ENCODE measurements at places on chromosomes 5 and 9.
A peak's percentile ranks its signal among the peaks of the same experiment; 100 is the strongest.

DNA sequence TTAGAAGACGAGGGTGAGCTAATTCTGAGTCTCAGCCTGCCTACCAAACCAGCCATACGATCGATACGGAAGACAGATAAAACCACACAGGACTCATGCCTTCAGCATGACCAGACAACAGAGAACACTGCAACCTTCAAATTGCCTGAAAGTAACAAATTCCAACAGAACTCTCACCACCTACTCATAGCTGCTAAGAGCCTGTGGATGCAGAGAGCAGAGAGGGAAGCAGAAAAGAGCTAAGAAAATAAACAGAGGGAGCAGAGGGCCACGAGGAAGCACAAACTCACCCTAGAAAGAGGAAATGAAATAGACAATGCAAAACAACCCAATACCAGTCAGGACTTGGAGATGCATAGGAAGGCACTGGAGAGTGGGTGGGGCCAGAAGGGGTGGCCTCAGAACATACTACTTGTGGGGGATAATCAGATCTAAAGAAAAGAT, 86.7 kb upstream of the TAS2R1 start:
- no peak for DNase-seq

DNA sequence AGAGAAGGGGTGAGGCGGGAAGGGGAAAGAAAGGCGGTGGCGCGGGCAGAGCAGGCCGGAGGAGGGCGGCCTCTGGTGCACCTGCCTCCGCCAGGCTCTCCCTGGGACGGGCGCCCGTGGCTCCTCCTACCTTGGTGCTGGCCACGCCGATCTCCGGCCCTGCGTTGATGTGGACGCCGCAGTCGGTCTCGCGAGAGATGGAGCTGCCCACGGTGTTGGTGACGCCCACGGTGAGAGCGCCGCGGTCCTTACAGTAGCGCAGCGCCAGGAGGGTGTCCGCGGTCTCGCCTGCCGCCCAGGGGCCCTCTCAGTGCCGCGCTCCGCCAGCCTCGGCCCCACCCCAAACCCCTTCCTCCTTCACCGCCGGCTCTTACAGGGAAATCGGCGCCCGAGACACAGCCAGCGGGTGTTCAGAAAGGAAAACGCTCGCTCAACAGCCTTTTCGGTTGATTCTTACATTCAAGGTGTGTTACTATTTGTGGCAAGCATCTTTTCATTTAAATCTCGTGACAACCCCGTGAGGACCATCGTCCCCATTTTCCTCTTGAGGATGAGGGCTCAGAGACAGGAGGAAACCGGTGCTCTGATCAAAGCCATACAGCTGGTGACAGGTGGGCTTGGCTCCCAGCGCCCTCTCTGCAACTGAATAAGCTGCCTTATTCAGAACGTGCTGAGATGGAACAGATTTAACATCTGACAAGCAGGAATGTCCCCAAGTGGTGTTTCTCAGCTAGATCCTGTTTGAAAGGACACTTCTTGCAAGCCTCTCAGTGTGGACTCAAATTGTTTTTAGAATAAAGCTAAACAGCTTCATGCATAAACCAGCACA, 22.0 kb upstream of the MAPK9 start:
- DNase-seq = no peak

GRCh38 chr9:79256691-79257213, 315.0 kb upstream of the TLE4 start:
- no peak for DNase-seq

GRCh38 chr5:68739752-68740151, 354.1 kb upstream of the SLC30A5 start:
- no peak for DNase-seq

DNA sequence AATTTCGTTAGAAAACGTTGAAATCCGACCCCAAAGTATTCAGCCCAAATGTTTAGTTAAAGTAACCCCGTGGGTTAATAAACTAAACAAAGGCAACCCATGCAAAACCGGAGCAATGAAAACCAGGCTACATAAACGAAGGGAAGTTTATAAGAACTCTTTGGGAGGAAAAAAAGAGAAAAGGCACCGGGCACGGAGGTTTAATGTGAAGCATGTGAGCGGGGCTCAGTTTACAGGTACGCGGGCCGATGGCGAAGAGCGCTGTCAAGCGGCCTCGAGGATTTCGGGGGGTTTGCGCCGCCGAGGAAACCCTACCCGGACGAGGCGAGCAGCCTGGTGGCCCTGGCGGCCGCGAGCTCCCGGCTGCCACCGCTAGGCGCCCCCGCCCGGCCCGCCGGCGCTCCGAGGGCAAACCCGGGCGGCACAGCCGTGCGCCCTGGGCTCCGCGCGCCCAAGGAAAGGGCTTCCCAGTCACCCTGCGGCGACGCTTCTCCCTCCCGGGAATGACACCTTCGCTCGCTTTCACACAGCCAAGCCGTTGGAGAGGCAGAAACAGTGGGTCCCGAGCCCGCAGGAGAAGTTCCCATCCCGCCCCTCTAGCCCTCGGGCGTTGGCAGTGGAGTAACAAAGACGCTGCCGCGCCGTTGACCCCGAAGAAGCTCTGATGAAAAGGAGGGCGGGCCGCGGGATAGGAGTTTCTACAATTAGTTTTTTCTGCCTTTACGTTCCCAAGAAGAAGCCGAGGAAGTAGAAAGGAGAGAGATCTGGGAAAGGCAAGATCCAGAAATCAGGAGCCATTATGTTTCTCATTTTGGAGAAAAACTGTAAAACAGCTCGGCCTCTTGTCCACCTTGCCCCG, 126.0 kb downstream of the TMEM174 start:
- DNase-seq = peak; percentile 36

- DNase-seq = no peak
These were observed 174.4 kb upstream of the ADRA1B start for GRCh38 chr5:159741829-159742322.
